ENCODE measurements at places on chromosomes 13 and 19.

- H3K4me1 ChIP-seq, result no peaks in the 10 kb centered on the region
- H3K27me3 ChIP-seq, result no peaks in the 10 kb centered on the region
- no peak overlapping the region for H3K27ac ChIP-seq
Measured at GRCh38 chr19:8269724-8270123, 38.4 kb downstream of the CD320 start.

- H3K27me3 ChIP-seq, result no peaks in the 10 kb centered on the region
- no peaks in the 10 kb centered on the region for H3K36me3 ChIP-seq
- no peaks in the 10 kb centered on the region for H3K4me1 ChIP-seq
- H3K27ac ChIP-seq, result no peak overlapping the region
Measured at GRCh38 chr13:43431290-43431716, 355.5 kb downstream of the ENOX1 start.

DNA sequence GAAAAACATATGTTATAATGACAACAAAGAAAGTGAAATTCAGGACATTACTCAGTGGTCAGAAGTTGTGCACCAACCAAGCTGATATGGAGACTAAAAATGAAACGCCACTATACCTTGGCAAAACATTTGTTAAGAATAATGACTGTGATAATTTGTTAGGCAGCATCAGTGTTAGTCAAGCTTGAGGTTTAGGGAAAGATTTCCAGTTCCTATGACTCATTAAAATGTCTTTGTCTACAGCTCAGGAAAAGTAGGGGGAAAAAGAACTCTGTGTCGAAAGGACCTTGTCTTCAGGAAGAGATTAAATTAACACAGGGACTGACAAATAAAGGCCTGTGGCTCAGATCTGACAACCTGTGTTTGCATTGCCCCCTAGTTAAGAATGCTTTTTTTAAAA, 764.1 kb upstream of the SLITRK6 start:
- DNase-seq, result no peak
- no peak overlapping the region for H3K4me3 ChIP-seq
- no peak overlapping the region for H3K27ac ChIP-seq
- no peaks in the 10 kb centered on the region for H3K27me3 ChIP-seq

GRCh38 chr19:33063356-33063752, 1.3 kb downstream of the RHPN2 start:
- H3K4me1 ChIP-seq, result no peaks in the 10 kb centered on the region
- H3K27me3 ChIP-seq, result no peaks in the 10 kb centered on the region
- H3K4me3 ChIP-seq, result peak overlapping the region; percentile 86
- H3K36me3 ChIP-seq, result peaks cover 4% of the 10 kb centered on the region
- H3K27ac ChIP-seq, result no peak overlapping the region

GRCh38 chr13:27482983-27483382, 32.6 kb upstream of the MTIF3 start:
- H3K36me3 ChIP-seq, result no peaks in the 10 kb centered on the region
- H3K4me1 ChIP-seq, result no peaks in the 10 kb centered on the region
- no peak for DNase-seq
- no peak overlapping the region for H3K4me3 ChIP-seq
- H3K27ac ChIP-seq, result no peak overlapping the region

DNA sequence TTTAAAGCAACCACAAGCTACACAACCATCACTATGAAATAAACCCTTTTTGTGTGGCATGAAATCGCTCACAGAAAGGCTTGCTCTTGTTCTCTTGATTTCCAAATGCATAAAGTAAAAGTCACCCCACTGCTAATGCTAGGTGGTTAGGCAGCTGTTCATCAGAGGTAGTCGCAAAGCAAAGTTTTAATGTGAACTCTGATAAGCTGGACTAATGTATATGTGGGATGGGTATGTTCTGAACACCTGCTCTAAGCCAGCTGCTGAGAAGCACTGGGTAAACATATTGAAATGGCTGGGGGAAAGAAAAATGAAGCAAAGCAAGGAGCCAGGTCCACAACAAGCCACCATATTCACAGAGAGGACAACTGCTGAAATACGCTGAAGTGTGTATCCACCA, 142.3 kb downstream of the KLF12 start:
- H3K4me1 ChIP-seq, result no peaks in the 10 kb centered on the region
- H3K36me3 ChIP-seq, result no peaks in the 10 kb centered on the region
- H3K27me3 ChIP-seq, result peaks cover 18% of the 10 kb centered on the region
- H3K4me3 ChIP-seq, result no peak overlapping the region

DNA sequence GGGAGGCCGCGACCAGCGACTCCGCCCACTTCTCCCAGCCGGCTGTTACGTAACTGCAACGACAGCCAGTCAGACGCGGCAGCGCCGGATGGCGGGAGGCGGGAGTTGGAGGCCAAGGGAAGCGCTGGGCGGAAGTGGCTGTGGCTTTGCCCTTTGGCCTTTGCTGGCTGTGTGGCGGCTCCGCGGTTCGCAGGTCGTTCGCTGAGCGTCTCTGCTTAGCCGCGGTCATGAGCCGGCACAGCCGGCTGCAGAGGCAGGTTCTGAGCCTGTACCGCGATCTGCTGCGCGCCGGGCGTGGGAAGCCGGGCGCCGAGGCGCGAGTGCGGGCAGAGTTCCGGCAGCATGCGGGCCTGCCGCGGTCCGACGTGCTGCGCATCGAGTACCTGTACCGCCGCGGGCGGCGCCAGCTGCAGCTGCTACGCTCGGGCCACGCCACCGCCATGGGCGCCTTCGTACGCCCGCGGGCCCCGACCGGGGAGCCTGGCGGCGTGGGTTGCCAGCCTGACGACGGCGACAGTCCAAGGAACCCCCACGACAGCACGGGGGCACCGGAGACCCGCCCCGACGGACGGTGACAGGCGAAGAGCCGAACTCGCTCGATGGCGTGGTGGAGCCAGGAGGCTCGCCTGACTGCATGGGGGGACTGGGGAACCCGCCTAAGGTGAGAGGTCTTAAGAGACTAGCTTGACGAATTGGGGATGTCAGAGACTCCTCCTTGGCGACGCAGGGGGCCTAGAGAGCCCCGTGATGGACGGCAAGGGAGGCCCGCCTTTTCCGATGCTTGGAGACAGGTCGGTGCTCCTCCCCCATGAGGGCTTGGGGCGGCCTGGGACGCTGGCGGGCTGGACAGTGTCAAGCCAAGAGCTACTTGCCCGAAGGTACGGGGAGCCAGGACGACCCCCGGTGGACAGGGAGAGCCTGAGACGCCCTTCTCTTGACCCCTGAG, at the start of gene SDHAF1:
Gene SDHAF1, plus strand, starts transcription at position 141 of the 946 bp plus-strand sequence. Its CDS starts 87 bp downstream, at position 228.
- DNase-seq, result peak; percentile 98
- peaks cover 8% of the 10 kb centered on the region for H3K36me3 ChIP-seq
- H3K4me3 ChIP-seq, result peak within 1 kb of the TSS; percentile 91
- H3K4me1 ChIP-seq, result peaks cover 7% of the 10 kb centered on the region

DNA sequence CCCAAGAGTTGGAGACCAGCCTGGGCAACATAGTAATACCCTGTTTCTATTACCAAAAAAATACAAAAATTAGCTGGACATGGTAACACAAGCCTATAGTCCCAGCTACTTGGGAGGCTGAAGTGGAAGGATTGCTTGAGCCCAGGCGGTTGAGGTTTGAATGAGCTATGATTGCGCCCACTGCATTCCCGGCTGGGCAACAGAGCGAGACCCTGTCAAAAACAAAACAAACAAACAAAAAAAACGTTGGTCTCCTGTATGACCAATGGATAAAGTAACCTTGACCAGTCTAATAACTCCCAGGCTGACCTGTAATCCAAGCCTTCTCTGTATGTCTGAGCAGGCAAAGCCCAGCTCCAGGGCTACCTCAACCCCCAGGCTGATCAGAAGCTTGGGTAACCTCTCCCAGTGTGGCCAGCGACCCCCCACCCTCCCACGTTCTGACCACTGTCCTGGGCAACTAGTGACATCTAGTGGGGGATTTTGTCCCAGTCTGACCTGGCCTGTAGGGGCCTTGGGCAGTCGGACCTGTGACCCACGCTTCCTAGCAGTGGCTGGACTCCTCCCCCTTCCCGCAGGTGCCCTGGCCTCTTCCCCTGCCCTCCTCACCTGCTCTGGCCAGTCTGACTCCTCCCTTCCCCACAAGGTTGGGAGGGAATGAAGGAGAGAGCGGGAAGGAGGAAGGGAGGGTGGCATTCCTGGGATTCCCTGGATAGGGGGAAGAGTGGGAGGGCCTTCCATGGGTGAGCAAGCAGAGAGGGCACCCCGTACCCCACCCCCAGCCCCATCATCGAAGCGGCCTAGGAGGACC, 1.0 kb upstream of the BCAM start:
- no peaks in the 10 kb centered on the region for H3K36me3 ChIP-seq
- DNase-seq, result peak; percentile 98
- H3K27me3 ChIP-seq, result no peaks in the 10 kb centered on the region
- H3K27ac ChIP-seq, result no peak overlapping the region

DNA sequence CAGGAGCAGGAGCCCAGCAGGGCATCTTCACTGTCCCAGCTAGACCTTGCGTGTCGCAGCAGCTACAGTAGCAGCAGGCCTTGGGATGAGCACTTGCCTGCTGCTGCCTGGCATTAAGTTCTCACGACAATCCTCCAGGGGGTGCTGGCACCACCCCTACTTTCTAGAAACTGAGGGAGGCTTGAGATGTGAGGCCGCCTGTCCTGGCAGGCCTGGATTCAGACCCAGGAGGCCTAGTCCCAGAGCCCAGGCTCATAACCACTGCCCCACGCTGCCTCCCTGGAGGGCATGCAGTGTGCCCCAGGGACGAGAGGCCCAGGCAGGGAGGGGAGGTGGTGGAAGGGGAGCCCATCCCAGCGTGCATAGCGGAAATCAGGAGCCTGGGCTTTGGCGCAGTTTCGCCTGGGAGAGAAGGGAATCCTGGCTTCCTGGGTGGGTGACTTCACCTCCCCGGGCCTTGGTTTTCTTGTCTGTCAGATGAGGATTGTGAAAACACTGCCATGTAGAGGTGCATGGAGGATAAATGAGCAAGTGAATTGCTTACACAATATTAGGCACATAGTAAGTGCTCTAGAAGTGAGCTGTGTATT, 26.1 kb downstream of the PPP5C start:
- peak; percentile 85 for DNase-seq
- no peaks in the 10 kb centered on the region for H3K27me3 ChIP-seq
- H3K4me1 ChIP-seq, result peaks cover 11% of the 10 kb centered on the region

DNA sequence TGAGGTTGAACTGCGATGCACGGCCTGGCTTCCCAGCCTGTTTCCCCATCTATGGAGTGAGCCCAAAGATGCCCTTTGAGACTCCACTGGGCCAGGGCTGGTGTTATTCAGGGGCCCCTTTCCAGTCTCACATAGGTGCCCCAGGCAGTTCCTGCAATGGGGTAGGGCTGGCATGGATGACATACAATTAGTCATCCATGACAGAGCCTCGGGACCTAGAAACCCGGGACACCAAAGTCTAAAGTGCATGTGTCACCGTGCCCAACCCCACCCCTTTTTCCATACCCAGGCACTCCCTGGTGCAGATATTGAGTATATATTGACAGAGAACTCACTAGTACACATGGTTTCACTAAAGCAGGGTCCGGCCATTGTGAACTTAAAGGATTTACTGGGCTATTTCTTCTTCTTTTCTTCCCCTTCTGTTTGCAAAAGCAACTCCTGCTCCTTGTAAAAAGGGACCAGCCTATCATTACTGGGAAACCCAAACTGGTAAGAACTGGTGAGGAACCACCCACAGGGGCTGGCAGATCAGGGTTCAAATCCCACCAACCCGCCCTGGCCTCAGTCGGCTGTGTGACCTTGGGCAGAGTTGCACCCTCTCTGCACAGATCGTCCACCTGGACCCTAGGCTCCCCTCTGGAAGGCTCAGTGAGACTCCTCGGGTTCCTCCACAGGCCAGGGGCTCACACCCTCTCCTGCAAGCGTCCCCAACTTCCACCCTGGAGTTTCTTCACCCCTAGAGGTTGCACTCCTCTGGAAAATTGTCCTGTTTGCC, 2.7 kb downstream of the B3GNT3 start:
- no peak for DNase-seq
- no peak overlapping the region for H3K4me3 ChIP-seq
- H3K27ac ChIP-seq, result no peak overlapping the region
- peaks cover 23% of the 10 kb centered on the region for H3K27me3 ChIP-seq
- no peaks in the 10 kb centered on the region for H3K4me1 ChIP-seq

- no peak for DNase-seq
- no peaks in the 10 kb centered on the region for H3K4me1 ChIP-seq
- H3K36me3 ChIP-seq, result no peaks in the 10 kb centered on the region
- H3K4me3 ChIP-seq, result no peak overlapping the region
- H3K27me3 ChIP-seq, result no peaks in the 10 kb centered on the region
Measured at GRCh38 chr19:6042776-6043726, 65.1 kb upstream of the RANBP3 start.

GRCh38 chr13:51797664-51798488, 6.1 kb downstream of the DHRS12 start:
- DNase-seq, result peak; percentile 91
- no peaks in the 10 kb centered on the region for H3K36me3 ChIP-seq
- peaks cover 25% of the 10 kb centered on the region for H3K4me1 ChIP-seq
- no peak overlapping the region for H3K4me3 ChIP-seq

GRCh38 chr13:24253520-24254145, 55.7 kb upstream of the C1QTNF9 start:
- no peak for DNase-seq
- no peaks in the 10 kb centered on the region for H3K4me1 ChIP-seq
- no peak overlapping the region for H3K4me3 ChIP-seq
- H3K36me3 ChIP-seq, result peaks cover 4% of the 10 kb centered on the region
- H3K27ac ChIP-seq, result no peak overlapping the region

DNA sequence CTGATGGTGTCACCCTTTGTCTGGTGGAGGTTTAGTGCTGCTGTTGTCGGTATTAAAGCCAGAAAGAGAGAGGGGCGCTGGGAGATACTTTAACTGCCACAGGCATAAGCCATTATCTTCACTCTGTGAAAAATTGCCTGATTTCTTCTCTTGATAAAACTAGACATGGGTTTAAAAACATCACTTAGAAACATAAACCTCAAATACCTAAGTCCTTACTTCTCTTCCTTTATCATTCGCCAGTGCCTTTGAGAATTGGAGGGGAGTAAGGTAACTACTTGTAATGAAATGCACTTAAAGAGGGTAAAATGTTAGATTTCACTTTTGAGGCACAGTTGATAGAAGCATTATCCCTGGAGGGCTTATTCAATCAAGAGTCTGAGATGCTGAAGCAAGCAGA, 434.5 kb downstream of the OLFM4 start:
- no peak overlapping the region for H3K27ac ChIP-seq
- no peak overlapping the region for H3K4me3 ChIP-seq
- no peaks in the 10 kb centered on the region for H3K4me1 ChIP-seq
- no peak for DNase-seq
- no peaks in the 10 kb centered on the region for H3K27me3 ChIP-seq
- H3K36me3 ChIP-seq, result no peaks in the 10 kb centered on the region

GRCh38 chr13:108851660-108852059, 222.2 kb downstream of the MYO16 start:
- H3K36me3 ChIP-seq, result no peaks in the 10 kb centered on the region
- DNase-seq, result peak; percentile 77
- no peaks in the 10 kb centered on the region for H3K4me1 ChIP-seq
- H3K27me3 ChIP-seq, result no peaks in the 10 kb centered on the region
- H3K27ac ChIP-seq, result no peak overlapping the region
- H3K4me3 ChIP-seq, result no peak overlapping the region

All from endodermal cell (in vitro differentiated cells).